ENCODE measurements at places on chromosomes 7 and 10. TPM values are rescaled to one million over a fixed set of nuclear protein-coding genes. Genes with fewer than 3 reads are reported as not detected.

The CRHR2 gene
- total RNA-seq = 2.8 TPM

The MPP7 gene
- 2.2 TPM for total RNA-seq

The CYP2E1 gene
- total RNA-seq = 16.3 TPM

The RET gene
- 1.6 TPM for total RNA-seq

The ZSWIM8 gene
- total RNA-seq = 70.1 TPM

The CTNNA3 gene
- 6.9 TPM for total RNA-seq

The CRTAC1 gene
- 5.0 TPM for total RNA-seq

The LRRTM3 gene
- total RNA-seq = 19.1 TPM

The CALML3 gene
- not detected for total RNA-seq

The CPA2 gene
- total RNA-seq = not detected

The OR6V1 gene
- not detected for total RNA-seq

The NAT16 gene
- 3.4 TPM for total RNA-seq

The HYAL4 gene
- total RNA-seq = not detected

Data from parietal lobe (tissue), 2 donors.